ENCODE measurements at places on chromosomes 7 and 10.
A peak's percentile ranks its signal among the peaks of the same experiment; 100 is the strongest.

DNA sequence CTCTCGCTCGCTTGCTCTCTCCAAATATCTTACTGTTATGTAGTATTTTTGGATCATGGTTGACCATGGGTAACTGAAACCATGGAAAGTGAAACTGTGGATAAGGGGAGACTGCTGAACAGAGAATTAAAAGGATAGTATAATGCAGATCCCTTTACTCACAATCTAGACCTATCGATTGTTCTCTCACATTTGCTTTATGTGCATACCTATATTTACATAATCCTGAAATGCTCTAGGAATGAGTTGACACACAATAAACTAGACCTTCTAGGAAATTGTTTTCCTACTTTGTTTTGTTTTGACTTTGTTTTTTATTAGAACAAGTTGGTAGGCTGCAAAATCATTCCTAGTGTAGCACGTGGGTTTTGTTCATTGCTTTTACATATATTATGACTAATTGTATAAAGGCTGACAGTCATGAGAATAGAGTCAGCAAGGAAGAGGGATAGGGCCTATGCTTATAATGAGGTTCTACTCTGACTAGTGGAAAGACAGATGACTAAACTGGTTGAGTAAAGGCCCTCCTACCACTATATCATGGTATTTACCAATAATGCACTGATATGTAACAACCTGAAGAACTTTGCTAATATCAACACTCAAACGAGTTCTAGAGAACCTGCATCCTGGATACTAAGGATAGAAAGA, 175.3 kb upstream of the TARP start:
- DNase-seq = no peak

DNA sequence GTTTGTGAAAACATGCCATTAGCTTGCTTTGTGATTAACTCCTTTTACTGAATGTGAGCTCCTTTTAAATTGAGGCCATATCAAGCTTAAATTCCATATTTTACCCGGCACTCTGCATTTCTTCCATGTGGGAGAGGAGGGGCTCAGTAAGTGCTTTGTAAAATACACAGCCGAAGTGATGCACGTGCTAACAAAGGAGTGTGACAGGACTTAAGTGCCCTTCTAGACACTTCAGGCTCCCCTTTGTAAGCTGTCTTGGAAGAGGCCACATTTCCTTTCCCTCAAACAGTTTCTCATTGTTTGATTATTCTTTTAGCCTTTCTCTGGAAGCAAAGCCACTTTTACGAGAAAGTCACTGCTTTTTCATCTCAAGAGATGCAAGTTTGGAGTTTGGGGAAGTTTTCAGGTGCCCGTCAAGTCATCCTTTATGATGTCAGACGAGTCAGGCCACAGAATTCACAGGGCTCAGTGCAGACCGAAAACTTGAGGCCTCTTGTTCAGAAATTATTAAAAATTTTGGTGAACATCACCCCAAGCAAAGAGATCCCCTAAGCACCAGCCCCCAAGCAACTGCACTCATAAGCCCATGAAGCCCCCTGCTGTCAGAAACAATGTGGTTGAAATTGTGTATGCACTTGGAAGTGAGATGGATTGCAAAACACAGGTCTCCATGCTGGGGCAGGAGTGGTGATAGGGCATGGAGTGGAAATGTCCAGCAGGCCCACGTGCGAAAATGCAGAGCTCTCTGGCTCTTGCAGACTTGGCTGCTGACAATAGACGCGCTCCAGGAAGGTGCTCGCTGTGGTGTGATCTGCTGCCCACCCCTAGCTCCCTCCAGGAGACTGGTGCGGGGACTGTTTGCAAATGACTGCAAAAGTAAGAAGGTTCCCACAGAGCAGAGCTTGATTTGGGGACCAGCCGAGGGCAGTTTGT, 11.5 kb downstream of the IKZF1 start:
- DNase-seq = peak; percentile 68

GRCh38 chr7:36562121-36562520, 162.2 kb downstream of the AOAH start:
- DNase-seq = no peak

GRCh38 chr7:158494162-158494586, 93.4 kb downstream of the PTPRN2 start:
- peak; percentile 65 for DNase-seq

GRCh38 chr7:124597509-124597908, 168.1 kb downstream of the GPR37 start:
- no peak for DNase-seq

Data from NAMALWA (cell line).